ENCODE measurements at places on chromosomes 16 and 17.
A peak's percentile ranks its signal among the peaks of the same experiment; 100 is the strongest.

- no peak for DNase-seq
These were observed 62.4 kb upstream of the MTMR4 start for GRCh38 chr17:58576679-58577367.

- DNase-seq, result no peak
These were observed 184.9 kb downstream of the RBFOX1 start for GRCh38 chr16:7517496-7517895.

GRCh38 chr16:24826096-24826690, 19.6 kb upstream of the SLC5A11 start:
- peak; percentile 13 for DNase-seq

GRCh38 chr16:76265434-76266045, 11.7 kb upstream of the CNTNAP4 start:
- DNase-seq, result no peak

GRCh38 chr16:50610331-50611262, 62.4 kb downstream of the NKD1 start:
- DNase-seq, result no peak

- no peak for DNase-seq
These were observed 1.5 kb upstream of the SRCAP start for GRCh38 chr16:30697264-30698138.

GRCh38 chr16:64094181-64094965, 1027.5 kb downstream of the CDH11 start:
- no peak for DNase-seq

DNA sequence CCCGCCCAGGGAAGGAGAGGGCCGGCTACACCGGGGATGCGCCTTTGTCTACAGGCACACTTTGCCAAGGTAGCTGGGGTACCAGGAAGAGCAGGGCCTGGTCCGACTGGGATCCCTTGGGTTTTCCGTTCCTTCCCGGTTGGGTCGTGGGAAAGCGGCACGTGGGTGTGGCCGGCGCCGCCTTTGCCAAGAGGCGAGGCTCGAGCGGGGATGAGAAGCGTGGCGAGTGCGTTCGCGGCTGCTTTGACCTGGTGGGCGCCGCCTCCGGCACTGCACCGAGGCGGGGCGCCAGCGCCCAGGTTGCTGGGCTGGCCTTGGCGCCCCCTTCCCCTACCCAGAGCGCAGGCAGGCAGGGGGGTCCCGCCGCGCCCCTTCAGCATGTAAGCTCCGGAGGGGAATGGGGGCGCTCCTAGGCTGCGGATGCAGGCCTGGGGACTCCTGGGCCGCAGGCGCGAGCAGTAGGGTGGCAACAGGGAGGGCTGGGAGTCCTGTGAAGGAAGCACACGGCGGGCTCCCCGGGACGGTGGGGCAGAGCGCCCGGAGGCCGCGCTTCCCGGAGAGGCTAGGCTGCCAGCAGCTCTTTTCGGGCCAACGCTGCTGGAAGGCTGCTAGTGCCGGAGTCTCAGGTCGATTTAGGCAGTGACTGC, 2.0 kb downstream of the HAS3 start:
- no peak for DNase-seq

- DNase-seq, result no peak
These were observed 13.3 kb upstream of the MARCHF10 start for GRCh38 chr17:62821189-62822079.

DNA sequence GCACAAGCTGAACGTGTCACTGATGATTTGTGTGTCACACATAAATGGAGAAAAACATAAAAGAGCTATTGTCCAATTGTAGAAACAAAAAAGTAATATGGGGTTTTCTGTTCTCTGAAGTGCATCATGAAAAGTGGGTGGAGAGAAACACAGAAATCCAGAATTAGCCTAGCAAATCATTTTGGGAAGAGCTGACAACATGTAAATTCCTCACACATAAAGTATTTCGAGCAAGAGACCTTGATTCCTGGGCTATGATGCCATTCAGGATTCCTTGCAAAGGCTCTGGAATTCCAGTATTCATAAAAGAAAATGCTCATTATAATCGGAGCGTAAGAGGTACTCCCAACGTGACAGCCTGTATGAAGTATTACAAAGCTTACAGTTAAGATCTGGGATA, 1.1 kb downstream of the DCUN1D3 start:
- DNase-seq, result no peak

DNA sequence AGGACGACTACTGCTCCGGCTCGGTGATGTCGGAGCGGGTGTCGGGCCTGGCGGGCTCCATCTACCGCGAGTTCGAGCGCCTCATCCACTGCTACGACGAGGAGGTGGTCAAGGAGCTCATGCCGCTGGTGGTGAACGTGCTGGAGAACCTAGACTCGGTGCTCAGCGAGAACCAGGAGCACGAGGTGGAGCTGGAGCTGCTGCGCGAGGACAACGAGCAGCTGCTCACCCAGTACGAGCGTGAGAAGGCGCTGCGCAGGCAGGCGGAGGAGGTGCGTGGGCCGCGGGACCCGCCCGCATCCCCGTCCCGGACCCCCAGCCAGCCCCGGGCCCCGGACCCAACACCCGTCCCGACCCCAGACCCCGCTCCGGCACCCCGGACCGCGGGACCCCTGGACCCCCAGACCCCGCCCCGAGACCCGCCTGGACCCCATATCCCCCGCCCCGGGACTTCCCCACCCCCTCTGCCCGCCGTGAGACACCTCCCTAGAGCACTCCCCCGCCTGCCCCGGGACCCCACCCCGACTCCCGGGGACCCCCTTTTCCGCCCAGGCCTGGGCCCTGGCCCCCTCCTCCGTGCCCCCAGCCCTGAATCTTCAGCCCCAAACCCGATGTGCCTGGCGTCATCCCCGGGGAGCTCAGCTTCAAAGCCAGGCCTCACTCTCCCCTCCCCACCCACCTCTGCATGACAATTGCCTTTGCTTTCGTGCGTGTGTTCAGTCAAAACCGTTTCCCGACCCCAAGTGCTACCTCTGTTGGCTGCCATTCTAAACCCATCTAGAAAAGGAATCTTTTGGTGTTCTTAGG, 594 bp downstream of the MAPK8IP3 start:
- peak; percentile 74 for DNase-seq

- no peak for DNase-seq
These were observed 6.4 kb downstream of the WNT3 start for GRCh38 chr17:46811978-46812583.

GRCh38 chr17:45997624-45998023, 1.4 kb upstream of the STH start:
- no peak for DNase-seq

GRCh38 chr17:41657176-41657754, 31.4 kb upstream of the EIF1 start:
- DNase-seq, result no peak

- DNase-seq, result no peak
These were observed 46.0 kb downstream of the TNRC6A start for GRCh38 chr16:24775455-24775854.

- peak; percentile 61 for DNase-seq
These were observed 15.5 kb downstream of the VPS35 start for GRCh38 chr16:46673320-46674013.

DNA sequence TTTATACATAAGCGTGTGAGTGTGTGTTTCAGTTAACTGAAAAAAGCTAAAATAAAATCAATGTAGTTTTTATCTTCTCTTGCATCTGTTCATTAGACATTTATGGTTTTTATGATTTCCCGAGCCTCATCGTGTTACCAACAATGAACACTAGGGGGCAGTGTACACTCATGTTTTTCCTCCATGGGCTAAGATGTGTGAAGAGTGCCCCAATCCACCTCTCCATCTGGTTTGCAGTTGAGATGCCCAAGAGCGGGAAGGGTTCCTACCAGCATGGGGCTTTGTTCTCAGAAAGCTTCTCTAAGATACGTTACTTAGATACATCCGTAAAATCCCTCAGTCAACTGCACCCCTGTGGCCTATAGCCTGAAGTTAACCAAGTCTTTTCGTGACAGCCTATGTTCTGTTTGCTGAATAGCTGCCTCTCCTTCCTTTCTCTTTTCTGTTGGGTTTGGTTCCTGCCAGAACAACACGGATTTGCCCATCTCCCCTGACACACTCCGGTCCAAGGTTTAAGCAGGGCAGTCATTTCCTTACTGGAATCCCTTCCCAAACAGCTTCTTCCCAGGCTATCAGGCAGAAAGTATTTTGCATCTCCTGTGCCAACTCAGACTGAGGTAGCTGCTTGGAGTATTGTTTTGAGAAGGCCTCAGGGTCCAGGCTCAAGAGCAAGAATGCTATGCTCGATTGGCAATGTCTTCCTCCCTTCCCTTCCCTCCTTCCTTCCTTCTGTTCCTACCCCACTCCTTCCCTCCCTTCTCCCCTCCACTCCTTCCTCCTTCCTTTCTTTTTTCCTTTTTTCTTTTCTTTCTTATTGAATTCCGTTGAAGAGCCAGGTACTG, 12.9 kb upstream of the ELAC2 start:
- DNase-seq, result peak; percentile 69

GRCh38 chr17:61456688-61457225, 4.5 kb downstream of the TBX4 start:
- DNase-seq, result no peak

DNA sequence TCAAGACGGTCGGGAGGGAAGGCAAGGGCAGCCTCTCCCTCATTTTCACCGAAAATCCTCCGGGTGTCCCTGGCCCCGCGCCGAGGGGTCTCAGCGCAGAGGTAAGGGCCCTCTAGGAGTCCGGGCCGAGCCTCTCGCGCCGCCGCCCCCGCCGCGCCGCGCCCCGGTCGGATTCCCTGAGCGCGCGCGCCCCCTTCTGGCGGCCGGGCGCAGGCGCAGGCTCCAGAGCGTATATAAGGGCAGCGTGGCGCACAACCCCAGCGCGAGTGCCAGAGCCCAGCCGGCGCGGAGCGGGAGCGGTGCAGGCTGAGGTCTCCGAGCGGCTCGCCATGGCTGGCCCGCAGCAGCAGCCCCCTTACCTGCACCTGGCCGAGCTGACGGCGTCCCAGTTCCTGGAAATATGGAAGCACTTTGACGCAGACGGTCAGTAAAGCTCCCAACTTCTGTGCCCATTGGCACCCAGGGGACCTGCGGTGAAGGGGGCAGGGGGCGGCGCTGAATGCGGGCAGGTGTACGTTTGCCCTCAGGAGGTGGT, at the start of gene CALB2:
TSS of gene CALB2 (plus strand) at position 260 of the 535 bp plus-strand sequence. CDS start at position 330, 70 bp downstream.
- DNase-seq, result peak; percentile 88

- no peak for DNase-seq
These were observed 8.3 kb downstream of the SHPK start for GRCh38 chr17:3627769-3628167.

DNA sequence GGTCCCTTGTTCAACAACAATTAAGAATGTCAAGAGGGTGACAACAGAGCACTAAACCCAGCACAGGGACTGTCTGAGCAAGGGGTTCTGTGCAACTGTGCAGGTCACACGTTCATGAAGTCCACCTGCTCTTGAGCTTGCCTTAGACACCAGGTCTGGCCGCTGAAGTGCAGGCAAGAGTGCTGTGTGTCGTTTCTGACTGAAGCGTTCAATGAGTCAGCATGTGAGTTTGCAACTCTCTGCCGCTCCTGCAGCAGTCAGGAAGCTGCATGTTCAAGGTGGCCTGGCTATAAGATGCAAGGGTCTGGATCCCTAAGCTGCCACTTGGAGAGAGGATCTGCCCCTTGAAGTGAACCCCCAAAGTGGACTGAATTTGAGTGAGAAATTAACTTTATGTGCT, 332.7 kb upstream of the HSBP1 start:
- no peak for DNase-seq

- DNase-seq, result no peak
These were observed 9.6 kb upstream of the ZFHX3 start for GRCh38 chr16:73057291-73058210.

- no peak for DNase-seq
These were observed 19.1 kb downstream of the CAPNS2 start for GRCh38 chr16:55585631-55586030.

DNA sequence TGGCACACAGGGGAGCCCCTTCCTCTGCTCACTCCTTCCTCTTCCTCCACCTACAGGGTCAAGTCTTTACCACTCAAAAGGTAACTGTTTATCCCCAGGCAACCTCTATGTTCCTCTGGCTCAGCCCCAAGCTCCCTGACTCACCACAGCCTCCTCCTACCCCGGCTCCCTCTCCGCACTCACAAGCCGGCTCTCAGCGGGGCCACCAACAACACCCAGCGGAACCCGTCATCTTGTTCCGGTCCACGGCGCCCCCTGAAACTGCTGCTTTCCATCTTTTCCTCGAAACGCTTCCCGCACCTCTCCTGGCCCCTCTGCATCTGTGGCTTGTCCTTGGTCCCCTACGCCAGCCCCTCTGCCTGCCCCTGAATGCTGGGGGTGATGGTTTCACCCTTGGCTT, 58.4 kb downstream of the NXN start:
- DNase-seq, result no peak

GRCh38 chr17:57461082-57461481, 204.8 kb downstream of the MSI2 start:
- DNase-seq, result no peak

- DNase-seq, result no peak
These were observed 153.2 kb upstream of the CHMP6 start for GRCh38 chr17:80838311-80839025.

Measured in activated CD8-positive, alpha-beta memory T cell treated with anti-CD3 and anti-CD28 coated beads for 24 hours (primary cell).